ENCODE measurements at places on chromosomes 1 and 21. TPM values are rescaled to one million over a fixed set of nuclear protein-coding genes. Genes with fewer than 3 reads are reported as not detected.

The ABCG1 gene
- total RNA-seq = 41.6 TPM

The LRRC38 gene
- total RNA-seq = not detected

The HNRNPU gene
- 396 TPM for total RNA-seq

The RCSD1 gene
- under 0.01 TPM for total RNA-seq

The MYBPH gene
- total RNA-seq = not detected

The TRIM67 gene
- total RNA-seq = not detected

The CAMK2N1 gene
- total RNA-seq = 2.8 TPM

The SLAMF6 gene
- not detected for total RNA-seq

The PDZK1IP1 gene
- total RNA-seq = not detected

The RXFP4 gene
- not detected for total RNA-seq

The FAM72B gene
- 1.8 TPM for total RNA-seq

The KRTCAP2 gene
- 105 TPM for total RNA-seq

The MRAP gene
- not detected for total RNA-seq

The TRAPPC3 gene
- 95.6 TPM for total RNA-seq

The ASCL5 gene
- total RNA-seq = not detected

The CYP4B1 gene
- total RNA-seq = not detected

The MROH7 gene
- total RNA-seq = 0.28 TPM

The PLCH2 gene
- 0.09 TPM for total RNA-seq

The PIK3C2B gene
- total RNA-seq = 25.1 TPM

The PRKCZ gene
- total RNA-seq = 0.19 TPM

The LCE1A gene
- total RNA-seq = not detected

The GPR137B gene
- total RNA-seq = 5.2 TPM

The BEST4 gene
- total RNA-seq = not detected

The OR10Z1 gene
- total RNA-seq = not detected

The OR2M5 gene
- not detected for total RNA-seq

The MECR gene
- 17.3 TPM for total RNA-seq

The SLAMF9 gene
- total RNA-seq = not detected

Measured in endothelial cell of coronary artery (primary cell).